Umbilical cord (tissue), 2 donors: ENCODE measurements at places on chromosomes 3 and 15. TPM values are rescaled to one million over a fixed set of nuclear protein-coding genes. Genes with fewer than 3 reads are reported as not detected.

GRCh38 chr3:152505926-152506325 is 237.2 kb downstream of the MBNL1 start:
- DNase-seq, result no peak

- peak; percentile 23 for DNase-seq
Measured at GRCh38 chr3:50624634-50625033, 7.7 kb downstream of the MAPKAPK3 start.

- no peak for DNase-seq
Measured at GRCh38 chr3:131535596-131535995, 32.8 kb upstream of the MRPL3 start.

DNA sequence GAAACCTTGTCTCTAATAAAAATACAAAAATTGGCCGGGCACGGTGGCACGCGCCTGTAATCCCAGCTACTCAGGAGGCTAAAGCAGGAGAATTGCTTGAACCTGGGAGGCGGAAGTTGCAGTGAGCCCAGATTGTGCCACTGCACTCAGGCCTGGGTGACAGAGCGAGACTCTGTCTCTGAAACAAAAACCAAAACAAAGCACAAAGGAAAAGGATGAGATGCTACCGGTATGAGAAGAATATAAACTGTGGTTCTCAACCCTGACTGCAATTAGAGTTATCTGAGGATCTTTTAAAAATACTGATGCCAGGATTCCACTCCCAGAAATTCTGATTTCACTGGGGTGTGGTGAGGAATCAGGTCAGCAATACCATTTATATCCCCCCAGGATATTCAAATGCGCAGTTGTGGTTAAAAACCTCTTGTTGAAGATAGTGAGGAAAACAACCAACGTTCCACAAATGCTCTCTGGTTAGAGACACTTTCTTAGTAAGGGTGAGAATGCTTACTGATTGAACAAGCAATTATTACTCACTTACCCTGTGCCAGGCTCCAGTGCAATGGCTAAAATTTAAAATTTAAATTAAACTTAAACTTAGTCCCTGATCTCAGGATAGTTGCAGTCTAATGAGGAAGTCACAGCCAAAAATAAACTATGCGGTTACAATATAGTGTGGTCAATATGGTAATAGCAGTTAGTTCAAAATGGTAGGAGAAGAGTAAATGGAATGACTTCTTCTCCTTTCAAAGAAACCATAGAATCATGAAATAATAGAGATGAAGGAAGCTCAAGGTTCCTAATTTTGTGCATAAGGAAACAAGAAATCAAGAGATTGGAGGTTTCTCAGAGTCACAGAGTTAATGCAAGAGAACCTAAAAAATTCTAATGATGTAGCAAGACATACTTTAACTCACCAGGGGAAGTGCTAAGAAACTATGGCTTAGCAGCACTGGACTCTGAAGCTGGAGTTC is 109.5 kb downstream of the SSR3 start:
- DNase-seq, result no peak

- DNase-seq, result peak; percentile 82
Measured at GRCh38 chr3:48504051-48504946, at the start of gene SHISA5. TSS of gene SHISA5 (minus strand) at chr3:48504174. CDS start at chr3:48504094, 80 bp downstream.

- no peak for DNase-seq
Measured at GRCh38 chr3:149535333-149535685, 60.8 kb downstream of the TM4SF4 start.

DNA sequence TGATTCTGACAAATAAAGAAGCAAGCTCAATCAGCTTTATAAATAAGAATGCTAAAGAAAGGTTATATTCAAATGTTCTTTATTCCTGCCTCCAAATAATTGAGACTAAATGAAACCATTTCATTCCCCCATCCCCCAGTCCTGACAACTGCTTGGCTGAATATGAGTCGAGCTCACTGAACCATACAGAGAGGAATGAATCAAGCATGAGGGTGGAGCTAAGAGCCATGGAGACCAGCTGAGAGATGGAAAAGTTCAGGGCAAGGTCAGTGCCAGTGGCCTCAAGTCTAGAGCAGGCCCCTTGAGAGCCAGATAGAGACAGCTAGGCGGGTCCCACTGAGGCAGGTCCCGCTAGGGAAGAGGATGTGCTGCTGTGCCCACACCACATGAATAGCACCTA is 188.7 kb upstream of the EIF1B start:
- peak; percentile 28 for DNase-seq

- no peak for DNase-seq
Measured at GRCh38 chr3:57530071-57530608, 14.0 kb downstream of the DNAH12 start.

- DNase-seq, result no peak
Measured at GRCh38 chr15:66452420-66452819, 45.1 kb downstream of the SNAPC5 start.

DNA sequence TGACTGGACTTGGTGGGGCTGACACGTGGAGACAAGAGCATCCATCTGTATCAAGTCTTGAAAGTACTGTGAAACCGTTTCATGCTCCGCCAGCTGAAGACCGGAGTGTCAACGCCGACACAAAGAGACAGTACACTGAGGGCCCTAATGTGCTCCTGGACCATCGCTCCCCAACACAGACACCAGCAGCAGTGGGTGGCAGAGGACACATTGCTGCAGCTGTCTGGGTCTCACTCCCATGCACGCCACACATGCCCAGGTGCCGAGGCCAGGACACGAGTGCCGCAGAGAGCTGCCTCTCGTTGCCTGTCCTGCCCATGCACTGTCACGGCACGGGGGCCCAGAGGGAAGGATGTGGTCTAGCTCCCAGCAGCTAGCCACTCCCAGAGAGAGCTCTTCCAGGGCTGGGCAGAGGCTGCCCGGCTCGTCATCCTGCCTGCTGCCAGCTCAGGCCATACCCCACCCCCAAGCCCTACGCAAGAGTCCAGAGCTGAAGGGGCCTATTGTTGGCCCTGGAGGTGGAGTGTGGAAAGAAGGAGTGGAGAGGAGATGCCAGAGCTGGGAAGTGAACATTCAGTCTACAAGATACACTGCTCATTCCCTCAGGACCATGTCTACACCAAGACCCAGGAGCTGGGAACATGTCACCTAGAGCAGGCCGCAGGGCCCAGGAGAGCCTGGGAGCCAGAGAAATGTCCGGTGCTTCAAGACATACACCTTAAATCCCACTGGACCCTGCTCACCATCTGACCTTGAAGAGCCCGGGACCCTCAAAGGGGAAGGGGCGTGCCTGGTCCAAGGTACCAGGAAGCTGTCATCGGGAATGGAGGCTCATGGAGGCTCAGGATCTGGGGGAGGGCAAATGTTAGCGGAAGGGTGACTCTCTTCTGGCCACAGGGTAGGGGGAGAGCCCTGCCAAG is 7.7 kb downstream of the TNK2 start:
- no peak for DNase-seq

- DNase-seq, result no peak
Measured at GRCh38 chr3:28934126-28934813, 346.6 kb upstream of the RBMS3 start.

GRCh38 chr3:48952510-48953118 is 34.0 kb downstream of the ARIH2 start:
- no peak for DNase-seq

DNA sequence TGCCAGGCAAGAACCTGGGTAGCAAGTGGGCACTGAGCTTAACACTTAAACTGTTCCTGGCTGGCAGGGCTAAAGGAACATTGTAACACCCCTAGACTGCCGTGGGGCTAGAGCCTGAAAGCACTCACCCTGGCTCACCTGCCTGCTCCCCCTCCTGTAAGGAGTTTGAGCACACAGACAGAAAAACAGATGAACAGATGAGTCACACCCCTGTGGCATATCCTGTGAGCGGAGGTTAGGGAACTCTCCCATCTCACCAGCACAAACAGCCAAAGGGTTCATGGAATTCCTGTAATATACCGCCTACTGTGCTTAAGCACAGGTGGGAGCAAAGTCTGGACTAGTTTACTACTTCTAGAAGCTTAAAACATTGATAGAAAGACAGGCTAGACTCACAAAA is 300.1 kb downstream of the ROBO1 start:
- no peak for DNase-seq

DNA sequence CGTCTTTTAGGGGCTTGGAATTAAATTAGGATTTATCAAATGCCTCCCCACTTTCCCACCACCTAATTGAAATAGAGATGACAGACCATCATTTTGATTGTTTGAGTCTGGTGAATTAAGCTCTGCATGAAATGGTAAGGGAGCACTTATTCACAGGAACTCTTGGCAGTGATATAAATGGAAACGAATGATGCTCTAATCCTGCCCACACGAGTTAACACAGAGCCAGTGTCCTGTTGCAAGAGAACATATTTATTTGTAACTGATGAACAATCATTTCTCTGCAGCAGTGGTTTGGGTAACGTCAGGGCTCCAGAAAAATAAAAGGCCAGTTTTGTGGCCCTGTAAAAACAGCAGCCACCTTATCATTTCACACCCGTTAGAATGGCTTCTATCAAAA is 163.3 kb downstream of the FEZF2 start:
- no peak for DNase-seq

DNA sequence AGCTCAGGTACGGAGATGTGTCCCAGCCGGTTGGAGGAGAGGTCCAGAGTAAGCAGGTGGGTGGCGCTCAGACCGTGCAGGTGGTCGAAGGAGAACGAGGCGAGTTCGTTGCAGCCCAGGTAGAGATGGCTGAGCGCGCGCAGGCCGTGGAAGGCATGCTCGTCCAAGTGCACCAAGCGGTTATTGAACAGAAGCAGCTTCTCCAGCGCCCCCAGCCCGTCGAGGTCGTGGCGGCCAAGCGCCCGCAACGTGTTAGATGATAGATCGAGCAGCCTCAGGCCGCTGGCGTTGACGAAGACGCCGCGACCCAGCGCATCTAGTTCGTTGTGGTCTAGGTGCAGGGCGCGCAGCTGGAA is 648 bp downstream of the AMIGO3 start:
- no peak for DNase-seq

GRCh38 chr3:151351219-151351618 is 21.9 kb upstream of the P2RY13 start:
- no peak for DNase-seq

DNA sequence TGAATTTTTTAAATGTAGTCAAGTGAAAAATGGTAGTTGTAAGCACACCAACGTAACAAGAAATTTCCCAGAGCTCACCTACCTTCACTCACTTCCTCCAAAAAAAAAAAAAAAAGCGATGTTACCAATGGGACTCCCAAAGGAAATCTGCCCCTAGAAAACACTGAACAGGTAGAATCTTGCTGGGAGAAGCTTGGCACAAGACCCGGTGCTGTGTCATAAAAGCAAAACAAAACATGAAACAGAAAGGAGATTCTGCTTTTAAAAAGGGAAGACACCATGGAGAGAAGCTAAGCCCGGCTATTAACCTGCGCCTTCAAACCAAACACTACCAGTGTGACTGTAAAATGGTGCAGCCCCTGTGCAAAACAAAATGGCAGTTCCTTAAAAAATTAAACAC is 40.5 kb downstream of the PGPEP1L start:
- no peak for DNase-seq

DNA sequence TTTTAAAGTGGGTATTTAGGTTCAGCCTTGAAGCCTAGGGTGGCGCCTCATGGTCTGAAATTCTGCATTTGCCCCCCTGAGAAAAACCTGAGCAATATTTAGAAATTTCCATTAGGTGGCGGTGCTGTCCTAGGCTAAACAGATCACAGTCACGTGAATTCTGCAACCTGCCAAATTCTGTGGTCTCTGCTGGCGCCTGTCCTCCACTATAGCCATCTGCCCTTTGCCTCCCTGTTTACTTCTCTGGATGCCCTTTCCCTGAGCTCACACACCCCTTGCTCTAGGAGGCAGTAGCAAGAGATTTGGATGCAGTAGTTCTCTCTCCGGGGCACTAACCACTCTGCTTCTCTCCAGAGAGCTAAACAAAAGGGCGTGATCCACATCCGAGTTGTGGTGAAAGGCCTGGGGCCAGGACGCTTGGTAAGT is 9.1 kb downstream of the MRPS11 start:
- peak; percentile 64 for DNase-seq

DNA sequence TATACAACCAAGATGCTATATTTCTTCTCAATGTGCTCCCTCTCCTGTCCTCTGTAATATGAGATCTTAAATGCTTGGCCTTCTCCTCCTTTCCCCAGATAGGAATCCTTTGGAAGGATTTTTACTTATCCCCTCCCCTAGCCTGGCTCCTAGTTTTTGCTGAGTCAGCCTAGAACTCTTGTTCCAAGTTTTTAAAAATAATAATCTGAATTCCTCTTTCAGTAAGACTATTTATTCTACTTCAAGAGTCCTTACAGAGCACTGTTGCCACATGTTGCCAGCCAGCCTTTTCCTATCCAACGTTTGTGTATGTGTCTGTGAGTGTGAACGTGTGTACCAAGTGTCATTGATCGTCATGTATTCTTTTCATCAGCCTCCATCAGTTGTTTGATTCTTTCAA is 11.0 kb upstream of the KCNMB2 start:
- peak; percentile 61 for DNase-seq

GRCh38 chr3:85626662-85627061 is 667.9 kb downstream of the CADM2 start:
- no peak for DNase-seq

DNA sequence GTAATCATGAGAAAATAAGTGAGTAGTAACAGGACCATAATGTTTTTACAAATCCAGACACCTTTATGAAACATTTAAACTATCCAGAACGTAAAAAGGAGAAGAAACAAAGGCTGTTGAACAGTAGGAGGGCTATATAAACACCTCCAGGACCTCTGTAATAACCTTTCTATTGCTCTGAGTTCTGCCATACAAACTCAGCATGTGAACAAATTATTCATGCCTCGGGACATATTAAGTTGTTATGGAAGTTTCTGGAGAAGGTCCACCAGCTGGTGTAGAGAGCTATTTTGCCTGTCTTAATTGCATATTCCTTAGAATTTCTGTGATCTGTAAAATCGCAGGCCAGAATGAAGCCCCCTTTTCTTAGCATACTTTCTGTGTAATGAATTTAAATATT is 256.3 kb downstream of the UBE2E2 start:
- DNase-seq, result no peak

DNA sequence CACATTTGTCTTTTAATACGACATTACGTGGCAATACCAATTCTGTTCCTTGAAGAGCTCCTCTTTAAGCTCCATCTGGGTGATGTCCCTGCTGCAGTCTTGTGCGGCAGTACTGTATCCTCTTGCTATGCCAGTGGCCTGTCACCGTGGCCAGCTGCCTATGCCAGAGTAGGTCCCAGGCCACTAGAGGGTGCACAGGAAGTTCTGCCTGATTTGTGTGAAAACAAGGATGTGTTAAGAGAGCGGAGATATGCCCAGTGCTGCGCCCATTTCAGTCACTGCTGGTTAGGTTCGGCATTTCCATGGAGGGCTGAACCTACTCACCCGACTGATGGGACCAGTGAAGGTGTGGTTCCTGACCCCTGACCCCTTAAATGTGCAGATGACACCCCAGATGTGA is 25.2 kb downstream of the NIPA1 start:
- peak; percentile 9 for DNase-seq

- DNase-seq, result no peak
Measured at GRCh38 chr3:126129398-126129891, 45.5 kb upstream of the SLC41A3 start.

GRCh38 chr15:69467636-69468035 is 15.0 kb downstream of the RPLP1 start:
- DNase-seq, result no peak

ANKRD28 gene
- 64.3 TPM for total RNA-seq

GUCA1C gene
- total RNA-seq, result not detected

NME9 gene
- 0.48 TPM for total RNA-seq

FEZF2 gene
- total RNA-seq, result 1.9 TPM

FANCD2OS gene
- 1.7 TPM for total RNA-seq

LRRC2 gene
- total RNA-seq, result 1.9 TPM

MCCC1 gene
- total RNA-seq, result 14.0 TPM

PLAAT1 gene
- 2.4 TPM for total RNA-seq
